Spleen (tissue), 13 donors: ENCODE measurements at places on chromosomes 12 and 14.

DNA sequence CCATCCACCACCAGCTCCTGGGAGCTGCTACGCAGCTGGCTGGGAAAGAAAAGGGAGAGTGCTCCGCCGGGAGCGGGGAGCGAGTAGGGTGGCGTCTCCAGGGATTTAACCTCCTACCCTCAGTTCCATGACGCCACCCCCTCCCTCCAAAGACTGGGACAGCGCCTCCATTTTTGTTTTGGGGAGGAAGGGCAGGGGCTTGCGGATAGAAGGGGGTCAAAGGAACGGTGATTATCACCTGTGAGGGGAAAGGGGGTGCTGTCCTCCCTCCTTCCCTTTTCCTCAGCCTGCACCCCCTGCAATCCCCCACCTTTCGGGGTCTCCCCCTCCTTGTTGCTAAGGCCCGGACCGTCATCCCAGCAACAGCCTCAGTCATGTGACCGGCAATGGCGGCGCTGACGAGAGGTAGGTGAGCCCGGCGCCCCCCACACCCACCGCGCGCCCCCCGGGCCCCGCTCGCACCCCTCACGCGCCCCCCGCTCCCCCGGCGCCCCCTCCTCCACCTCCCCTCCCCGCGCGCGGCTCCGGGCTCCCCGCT lies at the start of gene DTX3:
Gene DTX3 (plus strand): TSS at position 371 of the 538 bp plus-strand sequence. CDS start 1,694 bp downstream, outside the sequence.
- peak; percentile 86 for DNase-seq

GRCh38 chr14:103055695-103056094 lies 1.7 kb downstream of the CDC42BPB start:
- DNase-seq, result no peak

GRCh38 chr12:79927772-79928474 lies 7.0 kb downstream of the PPP1R12A start:
- DNase-seq, result no peak

DNA sequence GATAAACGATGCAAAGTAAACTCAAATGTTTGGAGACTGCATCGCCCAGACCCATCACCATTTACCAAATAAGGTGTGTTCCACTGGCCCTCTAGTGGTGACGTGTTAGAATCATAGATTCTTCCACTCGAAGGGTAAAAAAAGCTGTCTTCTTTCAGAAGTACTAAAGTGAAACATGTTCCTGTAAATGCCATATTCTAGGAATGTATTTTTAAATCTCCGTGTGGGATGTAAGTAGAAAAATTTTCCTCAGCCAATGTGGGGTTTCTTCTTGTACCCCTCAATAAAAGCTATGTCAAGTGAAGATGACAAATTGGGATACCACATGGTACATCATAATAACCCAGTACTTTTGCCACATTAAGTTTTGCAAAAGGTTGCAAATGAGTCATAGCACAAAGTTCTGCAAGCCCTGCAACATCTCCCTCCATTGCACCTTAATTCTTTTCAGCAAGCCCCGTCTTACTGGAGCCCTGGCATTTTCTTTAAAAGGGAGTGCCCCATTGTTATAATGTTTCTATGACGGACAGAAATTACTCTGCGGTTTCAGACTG lies 100.8 kb downstream of the CCER1 start:
- DNase-seq, result no peak

GRCh38 chr14:24075485-24076301 lies 4.3 kb downstream of the CPNE6 start:
- DNase-seq, result no peak

DNA sequence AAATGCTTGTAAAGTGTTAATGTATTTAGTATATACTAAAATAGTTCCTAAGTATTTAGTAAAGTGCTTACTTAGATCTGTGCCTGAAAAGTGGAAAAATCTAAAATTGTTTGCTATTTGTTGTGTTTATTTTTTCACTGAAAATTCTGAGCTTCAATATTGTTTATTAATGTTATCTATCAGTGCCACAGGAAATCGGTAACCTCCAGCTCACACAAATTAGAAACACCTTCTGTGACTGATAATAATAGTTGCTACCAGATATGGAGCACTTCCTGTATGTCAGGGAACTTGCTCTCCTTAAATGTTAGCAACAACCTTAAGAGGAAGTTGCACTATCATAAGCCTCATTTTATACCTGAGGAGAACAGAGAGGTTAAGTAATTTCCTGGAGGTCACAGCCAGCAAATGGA lies 723 bp upstream of the LRP10 start:
- no peak for DNase-seq

- DNase-seq, result no peak
Measured at GRCh38 chr12:25020621-25021243, 71.8 kb upstream of the BCAT1 start.

GRCh38 chr12:50764286-50765094 lies 589 bp downstream of the ATF1 start:
- DNase-seq, result no peak

- no peak for DNase-seq
Measured at GRCh38 chr14:93231129-93231979, 24.3 kb downstream of the UBR7 start.

GRCh38 chr14:68730811-68731425 lies 61.9 kb downstream of the ZFP36L1 start:
- no peak for DNase-seq

- no peak for DNase-seq
Measured at GRCh38 chr12:71551529-71551928, 111.9 kb downstream of the LGR5 start.

DNA sequence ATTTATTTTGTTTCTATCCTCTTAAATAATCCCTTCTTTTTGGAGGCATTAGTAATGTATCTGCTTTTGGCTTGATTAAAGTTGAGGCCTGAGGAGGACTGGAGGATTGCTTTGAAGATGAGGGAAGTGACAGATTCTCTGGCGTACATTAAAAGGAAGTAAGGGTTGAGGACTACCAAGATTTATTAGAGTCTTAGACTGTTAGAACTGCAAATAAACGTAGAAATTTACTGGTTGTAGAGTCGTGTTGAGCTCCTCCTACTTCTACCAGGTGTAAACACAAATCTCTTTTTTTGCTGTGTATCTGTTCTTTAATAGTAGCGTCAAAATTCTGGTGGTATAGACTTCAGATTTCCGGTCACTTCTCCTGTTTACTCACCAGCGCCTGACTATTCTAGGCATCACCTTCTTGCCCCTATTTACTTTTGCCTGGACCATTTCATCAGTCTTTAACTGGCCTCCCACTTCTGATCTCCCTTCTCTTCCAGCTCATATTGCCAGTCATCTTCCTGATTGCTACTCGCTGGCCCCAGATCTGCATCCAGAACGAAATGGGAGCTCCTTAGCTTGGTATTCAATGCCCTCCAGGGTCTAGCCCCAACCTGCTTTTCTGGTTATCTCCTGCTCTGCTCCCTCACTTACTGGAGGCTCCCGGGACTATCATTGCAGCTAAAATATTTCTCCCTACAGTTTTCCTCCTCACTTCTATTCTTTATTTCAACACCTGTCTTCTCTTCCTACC lies 8.4 kb upstream of the EID3 start:
- DNase-seq, result no peak

- DNase-seq, result no peak
Measured at GRCh38 chr12:94707892-94708291, 57.5 kb upstream of the TMCC3 start.

GRCh38 chr12:52495389-52495788 lies 2.3 kb upstream of the KRT6A start:
- no peak for DNase-seq

GRCh38 chr12:118480235-118480634 lies 103.9 kb downstream of the SUDS3 start:
- DNase-seq, result no peak

- DNase-seq, result no peak
Measured at GRCh38 chr12:6618483-6619225, 11.5 kb upstream of the CHD4 start.

DNA sequence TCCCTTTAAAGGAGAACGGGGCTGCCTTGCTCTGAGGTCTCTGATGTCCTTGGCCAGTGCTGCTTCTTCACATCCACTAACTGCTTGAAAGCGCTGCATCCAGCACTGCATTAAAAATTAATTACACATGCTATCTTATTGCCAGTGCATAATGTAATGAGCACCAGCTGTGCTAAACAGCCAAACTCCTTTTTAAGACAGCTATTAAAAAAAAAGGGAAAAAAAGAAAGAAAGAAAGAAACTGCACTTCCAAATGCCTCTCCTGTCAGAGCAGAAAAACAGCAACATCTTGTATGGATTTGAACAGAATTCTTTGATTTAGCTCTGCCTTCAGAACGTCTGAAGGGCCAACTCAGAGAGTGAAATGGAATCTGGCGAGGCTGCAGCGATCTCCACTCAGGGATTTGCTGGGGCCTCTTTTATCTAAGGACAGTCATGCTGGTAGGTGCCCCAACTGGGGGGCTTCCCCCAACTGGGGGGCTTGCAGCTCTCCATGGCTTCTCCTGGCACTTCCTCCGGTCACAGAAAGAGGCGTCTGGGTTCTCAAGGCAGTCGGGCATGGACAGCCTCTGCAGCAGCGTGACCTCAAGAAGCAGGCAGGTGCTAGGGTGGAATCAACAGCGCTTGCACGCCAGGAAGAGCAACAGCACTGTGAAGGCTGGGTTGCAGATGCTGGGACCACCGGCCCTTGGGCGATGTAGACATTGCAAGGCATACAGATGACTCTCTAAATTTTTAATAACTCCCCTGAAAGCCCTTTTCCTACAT lies 46.4 kb downstream of the BCL11B start:
- no peak for DNase-seq

GRCh38 chr14:38616959-38617358 lies 361.1 kb upstream of the CLEC14A start:
- DNase-seq, result no peak

DNA sequence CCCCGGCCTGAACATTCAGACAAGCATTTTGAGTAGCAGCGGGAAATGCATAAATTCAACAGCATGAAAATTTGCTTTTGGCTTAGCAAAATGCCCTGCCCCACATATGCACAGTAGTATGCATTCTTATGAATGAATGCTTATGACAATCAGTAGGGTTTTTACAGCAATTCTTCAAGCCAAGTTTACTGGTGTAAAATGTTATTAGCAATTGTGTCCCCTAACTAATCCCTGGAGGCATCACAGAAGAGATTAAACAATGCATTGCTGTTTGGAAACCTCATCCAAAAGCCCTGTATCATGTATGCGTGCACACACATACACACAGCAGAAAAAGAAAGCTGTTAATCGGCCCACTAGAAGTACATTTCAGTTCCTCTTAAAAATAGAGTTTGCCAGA lies 406.5 kb downstream of the LRIG3 start:
- DNase-seq, result no peak

DNA sequence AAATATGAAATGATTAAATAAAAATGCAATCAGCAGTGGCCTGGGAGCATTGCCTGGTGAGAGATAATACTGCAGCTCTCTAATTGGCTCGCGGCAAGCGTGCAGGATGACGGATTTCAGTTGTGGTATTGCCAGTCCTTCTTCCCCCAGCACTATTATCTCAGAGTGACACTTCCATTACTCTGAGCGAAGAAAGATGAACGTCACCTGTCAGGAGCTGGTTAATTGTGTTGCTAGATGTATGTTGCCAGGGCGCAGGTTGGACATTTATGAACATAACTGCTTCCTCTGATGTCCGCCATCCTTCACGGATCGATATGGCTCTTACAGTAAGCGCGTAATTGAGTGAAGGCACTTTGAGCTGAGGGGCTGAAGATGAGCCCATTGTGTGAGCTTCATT lies 374.9 kb downstream of the PDZRN4 start:
- no peak for DNase-seq

- DNase-seq, result no peak
Measured at GRCh38 chr12:33432992-33433391, 6.6 kb downstream of the SYT10 start.

- no peak for DNase-seq
Measured at GRCh38 chr12:45660330-45660729, 69.2 kb upstream of the ARID2 start.

GRCh38 chr14:74504412-74504811 lies 10.8 kb downstream of the ISCA2 start:
- DNase-seq, result no peak

DNA sequence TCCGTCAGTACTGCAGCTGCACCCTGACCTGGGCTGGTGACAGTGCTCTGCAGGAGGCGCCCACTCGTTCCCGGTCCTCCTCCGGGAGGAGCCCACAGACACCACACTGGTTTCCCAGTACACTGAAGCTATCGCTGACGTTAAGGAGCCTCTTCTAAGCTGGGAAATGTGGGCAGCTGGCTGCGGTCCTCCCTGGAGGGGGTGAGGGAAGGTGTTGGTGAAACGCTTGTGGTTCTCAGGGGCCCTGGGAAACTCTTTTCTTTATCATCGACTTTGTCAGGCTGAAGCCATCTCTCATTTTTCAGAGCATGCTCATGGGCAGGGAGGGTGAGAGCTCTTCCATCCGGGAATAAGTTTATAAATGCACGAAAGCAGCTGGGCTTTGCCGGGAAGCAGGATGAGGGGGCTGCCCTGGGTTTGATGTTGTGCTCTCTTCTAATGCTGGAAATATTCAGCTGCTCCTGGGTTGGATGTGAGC lies 176.0 kb downstream of the CHST11 start:
- DNase-seq, result no peak

DNA sequence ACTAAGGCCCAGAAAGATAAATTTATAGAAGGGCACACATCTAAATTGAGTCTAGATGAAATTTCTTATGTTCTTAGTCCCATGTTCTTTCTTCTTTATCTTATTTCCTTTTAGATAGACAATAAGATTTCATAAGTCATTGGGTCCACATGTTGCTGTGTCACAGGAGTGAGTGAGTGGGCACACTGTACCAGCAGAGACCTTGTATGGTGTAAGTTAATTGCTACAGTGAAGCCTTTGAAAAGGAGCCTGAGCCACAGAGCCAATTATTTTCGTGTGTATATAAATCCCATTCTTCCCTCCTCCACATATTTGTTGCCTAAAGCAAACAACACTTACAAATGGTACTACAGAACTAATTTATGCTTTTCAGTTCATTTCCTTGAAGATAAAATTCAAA lies 79.1 kb downstream of the GRIP1 start:
- no peak for DNase-seq
